Smooth muscle cell of the umbilical artery (primary cell): ENCODE measurements at places on chromosomes 4 and X. TPM values are rescaled to one million over a fixed set of nuclear protein-coding genes. Genes with fewer than 3 reads are reported as not detected.

The IRF2 gene
- total RNA-seq, result 23.5 and 29.7 TPM in 2 replicates

The XKRX gene
- under 0.01 and 0.14 TPM in 2 replicates for total RNA-seq

The FRAS1 gene
- 3.9 and 5.3 TPM in 2 replicates for total RNA-seq

The QRFPR gene
- total RNA-seq, result not detected in 2 replicates

The HTR2C gene
- total RNA-seq, result not detected in 2 replicates

The DCX gene
- total RNA-seq, result not detected in 2 replicates

The FAM9A gene
- not detected in 2 replicates for total RNA-seq

The ZBTB33 gene
- 13.4 and 17.2 TPM in 2 replicates for total RNA-seq

The MAP9 gene
- total RNA-seq, result 16.3 and 20.0 TPM in 2 replicates

The PF4V1 gene
- total RNA-seq, result 0.78 and 9.2 TPM in 2 replicates

The MMAA gene
- total RNA-seq, result 5.0 and 5.2 TPM in 2 replicates

The HTRA3 gene
- total RNA-seq, result 0.42 and 12.5 TPM in 2 replicates

The FAM149A gene
- 0.89 and 1.7 TPM in 2 replicates for total RNA-seq

The WDR17 gene
- 2.0 and 2.7 TPM in 2 replicates for total RNA-seq

The HSFX1 gene
- 0.89 and 1.6 TPM in 2 replicates for total RNA-seq

The TMEM47 gene
- total RNA-seq, result 37.4 and 40.6 TPM in 2 replicates

The PPP4R3C gene
- total RNA-seq, result not detected in 2 replicates

The STPG2 gene
- total RNA-seq, result under 0.01 and 0.05 TPM in 2 replicates

The FRG2 gene
- not detected in 2 replicates for total RNA-seq

The KDR gene
- total RNA-seq, result 0.88 and 6.8 TPM in 2 replicates

The LPAR4 gene
- total RNA-seq, result not detected in 2 replicates

The CPZ gene
- 11.2 and 30.3 TPM in 2 replicates for total RNA-seq

The ADH1A gene
- total RNA-seq, result not detected in 2 replicates

The GPR50 gene
- not detected in 2 replicates for total RNA-seq

The DGAT2L6 gene
- total RNA-seq, result not detected in 2 replicates

The DAPP1 gene
- not detected in 2 replicates for total RNA-seq

The GABRA4 gene
- total RNA-seq, result not detected in 2 replicates

The LRIT3 gene
- total RNA-seq, result under 0.01 and 0.05 TPM in 2 replicates

The PPP1R2C gene
- total RNA-seq, result not detected in 2 replicates

The RADX gene
- 1.8 and 7.6 TPM in 2 replicates for total RNA-seq

The STK32B gene
- total RNA-seq, result 0.59 and 1.6 TPM in 2 replicates

The MAGED4B gene
- 57.9 and 99.3 TPM in 2 replicates for total RNA-seq

The FAM47E gene
- 0.18 and 0.59 TPM in 2 replicates for total RNA-seq

The SULT1E1 gene
- total RNA-seq, result 7.5 and 9.2 TPM in 2 replicates

The ZNF280C gene
- 2.4 and 4.1 TPM in 2 replicates for total RNA-seq

The SERPINA7 gene
- total RNA-seq, result not detected in 2 replicates

The MXRA5 gene
- 6.6 and 60.6 TPM in 2 replicates for total RNA-seq

The RBM41 gene
- 14.5 and 14.6 TPM in 2 replicates for total RNA-seq

The DUSP21 gene
- not detected in 2 replicates for total RNA-seq

The APOOL gene
- 7.1 and 19.1 TPM in 2 replicates for total RNA-seq

The PPARGC1A gene
- total RNA-seq, result 0.05 TPM in 1 of 2 replicates, not detected in the other

The GPR143 gene
- 0.28 and 1.5 TPM in 2 replicates for total RNA-seq

The TAF7L gene
- 0.59 and 0.65 TPM in 2 replicates for total RNA-seq

The TBC1D8B gene
- total RNA-seq, result 36.2 and 44.4 TPM in 2 replicates

The IL2 gene
- not detected in 2 replicates for total RNA-seq

The COMMD8 gene
- total RNA-seq, result 26.1 and 26.5 TPM in 2 replicates

The COL25A1 gene
- total RNA-seq, result 2.7 and 5.0 TPM in 2 replicates

The DCAF8L2 gene
- not detected in 2 replicates for total RNA-seq

The ZNF185 gene
- total RNA-seq, result 2.4 and 21.3 TPM in 2 replicates

The UGT2B17 gene
- total RNA-seq, result not detected in 2 replicates

The GLOD5 gene
- total RNA-seq, result not detected in 2 replicates

The DACH2 gene
- not detected in 2 replicates for total RNA-seq

The TMSB15A gene
- total RNA-seq, result 2.4 and 6.9 TPM in 2 replicates

The HSD17B10 gene
- 51.4 and 52.6 TPM in 2 replicates for total RNA-seq

The LDB2 gene
- total RNA-seq, result 3.3 and 4.8 TPM in 2 replicates

The XK gene
- total RNA-seq, result under 0.01 and 0.05 TPM in 2 replicates
